Stimulated activated CD4-positive, alpha-beta T cell treated with anti-CD3 and anti-CD28 coated beads, Interleukin-2, amount 100 ng/mL, for 24 hours (primary cell): ENCODE measurements at places on chromosomes 3 and 15.

GRCh38 chr3:146421819-146422759 is 47.3 kb downstream of the PLSCR2 start:
- no peak for DNase-seq

- DNase-seq = no peak
Measured at GRCh38 chr3:141933421-141934300, 57.2 kb downstream of the ATP1B3 start.

DNA sequence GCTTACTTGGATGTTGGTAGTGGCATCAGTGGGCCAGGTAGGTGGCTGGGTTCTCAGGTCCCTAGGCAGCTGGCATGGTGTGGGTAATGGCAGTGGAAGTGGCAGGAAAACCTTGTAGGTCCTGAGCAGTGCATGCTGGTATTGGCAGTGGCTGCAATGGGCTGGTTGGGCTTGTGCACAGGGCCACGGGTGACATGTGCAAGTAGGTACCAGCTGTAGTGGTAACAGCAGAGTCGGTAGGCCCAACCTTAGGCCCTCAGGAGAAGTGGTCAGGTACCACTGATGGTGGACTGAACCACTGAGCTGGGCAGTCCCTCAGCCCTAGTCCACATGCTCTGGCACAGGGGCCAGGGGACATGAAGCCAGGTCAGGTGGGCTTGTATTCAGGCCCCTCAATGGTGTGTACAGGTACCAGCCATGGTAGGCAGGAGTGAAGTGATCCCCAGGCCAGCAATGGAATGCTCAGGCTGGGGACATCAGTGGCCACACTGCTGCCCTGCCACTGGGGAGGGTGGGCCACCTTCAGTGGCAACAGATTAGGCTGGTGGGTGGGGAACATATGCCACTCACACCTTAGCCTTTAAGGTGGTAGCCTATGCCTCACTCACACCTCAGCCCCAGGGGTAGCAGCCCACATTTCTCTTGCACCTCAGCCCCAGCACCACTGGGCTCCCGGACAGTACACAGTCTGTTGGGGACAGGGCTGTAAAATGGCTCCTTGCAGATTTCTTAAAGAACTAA is 118.1 kb downstream of the LRRK1 start:
- no peak for DNase-seq

DNA sequence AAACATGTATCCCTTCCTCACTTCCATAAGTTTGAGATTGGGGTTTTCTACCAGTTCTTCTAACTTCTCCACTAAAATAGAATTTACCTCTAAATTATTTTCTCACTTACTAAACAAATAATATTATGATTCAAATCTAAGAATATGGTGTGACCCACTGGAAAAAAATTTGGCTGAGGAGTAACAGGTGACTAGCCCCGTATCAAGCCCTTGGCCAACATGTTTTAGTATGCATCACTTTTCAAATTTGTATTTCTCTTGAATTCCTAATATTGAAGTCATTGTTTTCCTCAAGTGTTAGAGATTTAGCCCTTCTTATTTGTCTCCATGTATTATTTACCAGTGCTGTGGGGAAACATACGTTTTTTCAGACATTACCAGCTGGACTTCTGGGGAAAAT is 759.4 kb downstream of the NSUN3 start:
- DNase-seq = no peak

DNA sequence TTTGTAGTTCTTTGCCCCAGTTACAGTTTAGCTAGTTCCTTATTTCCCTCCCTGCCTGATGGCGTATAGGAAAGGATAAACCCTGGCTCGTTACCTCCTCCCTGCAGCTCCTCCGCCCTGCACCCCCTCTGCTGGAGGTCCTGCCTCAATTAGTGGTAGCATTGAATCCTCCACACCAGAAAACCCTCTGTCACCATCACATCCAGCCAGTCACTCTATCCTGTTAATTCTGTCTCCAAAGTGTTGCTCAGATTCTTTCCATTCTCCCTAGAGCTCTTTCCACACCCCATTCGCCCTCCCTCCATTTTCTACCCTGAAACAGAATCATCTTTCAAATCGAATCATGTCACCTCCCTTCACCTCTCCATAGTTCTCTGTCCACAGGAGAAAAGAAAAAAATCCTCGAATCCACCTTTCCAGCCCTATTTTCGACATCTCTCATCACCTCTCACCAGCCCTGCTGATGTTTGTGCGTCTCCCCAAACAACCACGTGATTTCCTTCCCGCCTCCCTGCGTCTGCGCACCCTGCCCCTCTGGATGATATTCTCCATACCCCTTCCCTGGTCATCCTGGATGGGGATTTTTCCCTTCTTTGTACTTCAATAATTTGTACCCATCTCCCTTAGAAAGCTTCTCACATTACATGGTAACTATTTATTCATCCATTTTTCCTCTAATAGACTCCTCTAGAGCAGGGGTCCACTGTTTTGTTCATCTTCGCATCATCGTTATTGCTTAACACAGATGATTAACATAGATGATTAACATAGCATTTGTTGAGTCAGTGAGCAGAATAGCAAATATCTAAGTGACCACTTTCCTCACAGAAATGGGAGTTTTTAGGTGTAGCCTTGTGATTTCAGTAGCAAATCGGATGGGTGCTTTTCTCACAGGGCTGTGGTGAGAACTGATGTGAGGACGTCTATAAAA is 37.1 kb downstream of the MAP3K13 start:
- no peak for DNase-seq

GRCh38 chr3:45983770-45984169 is 11.9 kb downstream of the FYCO1 start:
- no peak for DNase-seq

GRCh38 chr3:79551997-79552396 is 215.8 kb downstream of the ROBO1 start:
- no peak for DNase-seq

DNA sequence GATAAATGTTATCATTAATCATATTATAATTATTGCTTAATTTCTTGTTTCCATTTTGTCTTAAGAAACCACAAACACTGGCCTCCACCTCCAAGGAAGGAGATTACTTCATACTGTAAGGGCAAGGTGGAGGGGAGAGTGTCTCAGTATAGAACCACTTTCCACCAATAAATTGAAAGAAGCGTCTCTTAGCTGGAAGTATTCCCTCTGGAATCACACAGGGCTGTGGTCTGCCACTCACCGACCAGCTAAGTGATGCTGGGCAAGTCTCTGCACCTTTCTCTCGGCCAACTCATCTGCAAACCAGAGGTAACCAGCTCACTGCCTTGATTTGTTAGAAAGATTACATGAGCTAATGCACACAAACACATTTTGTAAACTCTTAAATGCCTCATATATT is 63.1 kb downstream of the EIF4E3 start:
- no peak for DNase-seq

GRCh38 chr15:47374222-47374621 is 343.1 kb upstream of the SEMA6D start:
- DNase-seq = no peak

- no peak for DNase-seq
Measured at GRCh38 chr3:29201604-29202003, 79.3 kb upstream of the RBMS3 start.

DNA sequence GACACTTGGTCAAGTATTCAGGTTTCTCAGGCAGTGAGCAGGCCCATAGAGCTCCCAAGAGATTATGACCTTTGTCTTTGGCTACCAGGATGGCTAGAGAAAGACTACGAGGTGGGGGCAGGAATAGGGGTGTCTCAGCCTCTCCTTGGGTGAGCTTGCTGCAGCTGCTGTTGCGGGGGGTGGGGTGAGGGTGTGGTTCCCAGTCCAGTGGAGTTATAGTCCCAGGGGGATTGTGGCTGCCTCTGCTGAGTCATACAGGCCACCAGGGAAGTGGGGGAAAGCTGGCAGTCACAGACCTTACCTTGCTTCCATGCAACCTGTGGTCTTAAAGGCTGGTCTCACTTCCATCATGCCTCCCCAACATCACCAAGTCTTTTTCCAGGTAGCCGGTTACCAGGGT is 31.7 kb downstream of the ATP2C1 start:
- no peak for DNase-seq

- no peak for DNase-seq
Measured at GRCh38 chr3:181935915-181936314, 224.2 kb downstream of the SOX2 start.

DNA sequence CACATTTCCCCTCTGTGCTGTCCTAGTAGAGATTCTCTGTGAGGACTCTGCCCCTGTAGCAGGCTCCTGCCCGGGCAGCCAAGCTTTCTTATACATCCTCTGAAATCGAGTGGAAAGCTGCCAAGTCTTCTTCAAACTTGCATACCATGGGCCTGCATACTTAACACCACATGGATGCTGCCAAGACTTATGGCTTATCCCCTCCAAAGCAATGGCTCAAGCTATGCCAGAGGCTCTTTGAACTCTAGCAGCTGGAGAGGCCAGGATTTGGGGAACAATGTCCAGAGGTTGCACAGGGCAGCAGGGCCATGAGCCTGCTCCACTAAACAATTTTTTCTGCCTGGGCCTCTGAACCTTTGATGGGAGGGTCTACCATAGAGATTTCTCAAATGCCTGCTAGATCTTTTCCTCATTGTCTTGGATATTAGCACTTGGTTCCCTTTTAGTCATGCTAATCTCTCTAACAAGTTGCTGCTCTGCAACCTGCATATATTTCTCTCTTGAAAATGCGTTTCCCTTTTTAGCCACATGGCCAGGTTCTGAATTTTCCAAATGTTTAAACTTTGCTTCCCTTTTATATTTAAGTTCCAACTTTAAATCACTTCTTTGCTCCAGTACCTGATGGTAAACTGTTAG is 6.1 kb upstream of the PLSCR4 start:
- DNase-seq = no peak

- no peak for DNase-seq
Measured at GRCh38 chr3:194423317-194423716, 24.3 kb upstream of the GP5 start.

GRCh38 chr15:78928616-78929093 is 16.2 kb downstream of the CTSH start:
- no peak for DNase-seq

DNA sequence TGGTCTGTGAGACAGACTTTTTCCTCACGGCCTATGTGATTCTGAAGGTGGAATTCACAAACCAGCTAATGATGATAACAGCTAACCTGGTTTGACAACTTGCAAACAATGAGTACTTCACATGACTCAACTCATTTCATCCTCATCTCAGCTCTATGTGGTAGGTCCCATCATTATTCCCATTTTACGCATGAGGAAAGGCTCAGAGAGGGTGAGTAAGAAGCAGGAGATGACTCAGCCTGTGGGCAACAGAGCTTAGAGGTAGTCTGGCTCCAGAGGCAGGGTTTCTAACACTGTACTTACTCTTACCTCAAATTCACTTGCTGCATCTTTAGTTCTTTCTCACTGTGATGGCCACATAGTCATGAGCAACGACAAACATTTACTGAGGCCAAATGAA is 25.8 kb upstream of the PSMD6 start:
- DNase-seq = no peak
